ENCODE measurements at places on chromosomes 11 and 22.

GRCh38 chr22:39136317-39136716 is 16.2 kb downstream of the CBX7 start:
- no peak for DNase-seq

- DNase-seq: no peak
Observed at GRCh38 chr11:78415338-78415737, 2.3 kb downstream of the GAB2 start.

DNA sequence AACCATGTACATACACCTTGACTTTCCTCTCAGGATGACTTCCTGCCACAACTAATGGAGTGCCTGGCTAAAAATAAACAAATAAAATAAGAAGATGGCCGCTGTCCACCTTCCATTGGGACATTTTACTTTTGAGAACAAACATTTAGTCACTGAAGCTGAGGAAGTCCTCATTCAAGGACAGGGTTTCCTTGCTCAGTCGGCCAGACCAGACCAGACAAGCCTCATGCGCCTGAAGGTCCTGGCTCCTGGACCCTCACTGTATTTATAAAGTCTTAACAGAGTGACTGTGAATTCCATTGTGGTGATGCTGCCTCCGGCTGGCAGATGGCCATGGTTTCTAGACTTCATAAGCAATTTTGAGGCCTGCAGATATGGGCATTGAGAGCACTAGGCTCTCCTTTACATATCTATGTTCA is 114.5 kb downstream of the MAML2 start:
- no peak for DNase-seq

DNA sequence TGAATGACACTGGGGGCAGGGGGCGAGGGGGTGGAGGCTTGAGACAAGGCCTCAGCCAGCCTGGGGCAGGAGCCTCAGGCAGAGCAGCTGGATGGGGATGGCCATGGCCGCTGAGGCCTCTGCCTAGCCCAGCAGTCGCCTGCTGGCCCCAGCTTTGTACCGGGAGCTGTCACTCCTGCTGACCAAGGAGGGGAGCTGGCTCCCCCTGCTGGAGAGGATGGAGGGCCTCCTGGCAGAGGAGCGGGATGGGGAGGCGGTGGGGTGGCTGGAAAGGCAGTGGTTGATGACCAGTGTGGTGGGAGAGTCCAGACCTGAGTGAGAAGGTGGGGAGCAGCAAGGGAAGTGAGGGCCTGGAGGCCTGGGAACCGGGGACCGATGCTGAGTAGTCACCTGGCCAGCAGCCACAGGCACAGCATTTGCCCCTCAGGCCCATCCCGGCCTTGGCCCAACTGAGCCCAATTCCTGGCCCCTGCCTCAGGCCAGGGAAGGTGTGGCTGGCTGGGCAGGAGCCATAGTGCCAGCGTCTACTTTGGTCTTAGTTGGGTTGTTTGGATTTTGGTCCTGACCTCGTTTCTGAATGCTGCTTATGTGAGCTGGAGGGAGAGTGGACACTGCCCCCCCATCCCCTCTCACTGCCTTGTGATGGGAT is 6.0 kb upstream of the SUSD2 start:
- peak; percentile 49 for DNase-seq

DNA sequence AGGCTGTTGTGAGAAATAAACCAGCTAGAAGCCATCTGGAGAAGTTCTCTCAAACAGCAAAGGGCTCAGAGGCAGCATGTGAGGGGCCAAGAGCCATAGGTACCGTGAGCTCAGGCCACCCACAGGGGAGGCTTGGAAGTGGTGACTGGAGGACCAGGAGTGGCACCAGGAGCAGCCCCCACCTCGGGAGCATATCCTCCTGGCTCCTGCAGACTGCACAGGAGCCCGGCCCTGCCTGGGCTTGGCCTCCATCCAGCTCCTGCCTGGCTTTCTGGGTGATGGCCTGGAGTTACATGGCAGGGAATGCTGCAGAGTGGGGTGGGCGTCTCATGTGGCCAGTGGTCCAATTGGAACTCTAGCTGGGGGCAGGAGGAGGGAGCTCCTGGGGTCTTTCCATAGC is 4.2 kb upstream of the MPPED1 start:
- DNase-seq: no peak

GRCh38 chr22:29633514-29634312 is 30.3 kb downstream of the NF2 start:
- no peak for DNase-seq

- no peak for DNase-seq
Observed at GRCh38 chr11:64094463-64095260, 58.9 kb downstream of the FLRT1 start.

- no peak for DNase-seq
Observed at GRCh38 chr11:101668236-101668635, 84.4 kb upstream of the TRPC6 start.

DNA sequence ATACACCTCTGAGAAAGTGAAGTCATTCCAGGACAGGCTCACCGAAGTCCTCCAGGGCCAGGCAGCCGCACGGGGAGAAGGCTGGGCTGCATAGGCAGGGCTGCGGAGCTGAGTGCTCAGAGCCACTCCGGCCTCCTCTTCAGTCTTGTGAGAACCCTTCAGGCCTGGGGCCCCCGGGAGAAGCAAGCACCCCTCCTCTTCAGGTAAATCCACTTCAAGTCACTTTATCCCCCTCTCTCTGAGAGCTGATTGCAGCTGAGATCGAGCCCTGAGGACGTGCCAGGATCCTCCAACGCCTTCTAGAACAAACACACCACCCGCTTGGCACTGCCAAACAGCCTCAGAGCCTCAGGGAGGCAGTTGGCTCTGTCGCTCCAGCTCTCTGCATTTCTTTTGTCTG is 1526.3 kb downstream of the BRD1 start:
- no peak for DNase-seq
